OCI-LY7 (cell line): ENCODE measurements at places on chromosomes 1 and 21. TPM values are rescaled to one million over a fixed set of nuclear protein-coding genes. Genes with fewer than 3 reads are reported as not detected.

- no peak for DNase-seq
Measured at GRCh38 chr1:236545621-236546169, 21.9 kb downstream of the LGALS8 start.

GRCh38 chr1:111735858-111736544, 3.2 kb downstream of the INKA2 start:
- no peak for DNase-seq

DNA sequence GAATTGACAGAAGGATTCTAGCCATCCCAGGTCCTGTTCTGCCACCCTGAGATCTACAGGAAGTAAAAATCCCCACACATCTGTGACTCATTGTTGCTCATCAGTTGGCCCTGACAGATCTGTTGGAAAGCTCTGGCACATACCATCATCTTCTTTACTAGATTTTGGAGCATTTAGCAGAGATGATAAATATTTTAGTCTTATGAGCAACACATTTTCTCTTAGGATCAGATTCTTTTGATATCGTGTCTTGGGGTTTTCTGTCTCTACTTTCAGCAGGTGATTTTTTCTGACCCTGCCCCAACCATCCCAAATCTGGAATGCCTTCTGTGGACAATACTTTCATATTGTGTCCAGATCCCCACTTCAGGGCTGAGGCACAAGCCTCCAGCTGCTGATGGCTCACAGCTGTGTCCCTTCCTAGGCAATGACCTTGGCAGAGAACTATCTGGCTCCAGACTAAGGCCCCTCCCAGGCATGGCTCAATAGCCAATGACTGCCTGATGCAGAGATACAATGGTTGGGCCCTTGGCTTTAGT, 102.8 kb downstream of the GDAP2 start:
- DNase-seq, result no peak

ARHGAP30 gene
- 86.7 and 101 TPM in 2 replicates for total RNA-seq
